ENCODE measurements at places on chromosomes 1 and 21.

DNA sequence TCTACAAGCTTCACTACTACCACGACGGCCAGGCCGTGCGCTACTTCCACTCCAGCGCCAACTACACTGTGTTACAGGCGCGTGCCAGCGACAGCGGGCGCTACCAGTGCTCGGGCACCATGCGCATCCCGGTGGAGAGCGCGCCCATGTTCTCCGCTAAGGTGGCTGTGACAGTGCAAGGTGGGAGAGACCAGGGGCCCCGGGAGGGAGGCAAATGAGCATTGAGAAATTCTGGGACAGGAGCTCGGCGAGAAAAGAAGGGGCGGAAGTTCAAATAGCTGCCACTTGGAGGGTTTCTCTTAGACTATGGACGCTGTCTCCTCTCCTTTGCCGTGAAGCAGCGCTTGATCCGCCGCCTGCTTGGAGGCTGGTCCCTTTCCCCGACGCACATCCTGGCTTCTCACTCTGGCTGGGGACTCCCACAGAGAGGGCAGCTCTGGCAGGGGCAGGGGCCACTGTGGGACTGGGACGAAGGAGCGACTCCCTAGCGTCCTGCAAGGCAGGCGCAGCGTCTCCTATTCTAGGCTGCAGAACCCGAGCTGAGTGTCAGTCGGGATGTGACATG, 4.6 kb downstream of the FCRLB start:
- DNase-seq = peak; percentile 45

- DNase-seq = no peak
These were observed 122.3 kb downstream of the ESRRG start for GRCh38 chr1:216600730-216601609.

GRCh38 chr1:111598544-111598943, 21.0 kb upstream of the RAP1A start:
- no peak for DNase-seq

- peak; percentile 53 for DNase-seq
These were observed 8.7 kb upstream of the ECE1 start for GRCh38 chr1:21298981-21299391.

Data from activated CD4-positive, alpha-beta T cell treated with anti-CD3 and anti-CD28 coated beads, Interleukin-2, amount 50 U/mL, for 48 hours (primary cell).